ENCODE measurements at places on chromosomes 3 and 15. TPM values are rescaled to one million over a fixed set of nuclear protein-coding genes. Genes with fewer than 3 reads are reported as not detected.

- DNase-seq: no peak
Observed at GRCh38 chr3:115162759-115163158, 15.7 kb upstream of the ZBTB20 start.

DNA sequence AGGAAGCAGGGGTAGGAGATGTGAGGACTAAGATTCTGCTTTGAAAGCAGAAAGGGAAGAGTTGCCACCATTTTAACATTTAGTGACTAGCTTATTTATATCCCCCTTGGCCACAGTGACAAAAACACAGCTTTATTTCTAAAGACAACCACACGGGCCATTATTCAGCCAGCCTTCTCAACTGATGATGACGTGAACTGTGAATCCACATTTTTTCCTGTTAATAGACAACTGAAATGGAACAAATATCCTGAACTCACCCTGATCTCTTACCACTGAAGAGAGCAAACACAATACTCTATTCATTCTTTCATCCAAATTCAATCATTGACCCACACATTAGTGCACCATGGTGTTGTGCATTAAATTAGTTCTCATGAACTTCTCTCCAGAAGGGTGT lies 145.1 kb downstream of the TNIK start:
- DNase-seq: no peak

- no peak for DNase-seq
Observed at GRCh38 chr3:162353414-162353813, 856.8 kb downstream of the OTOL1 start.

- DNase-seq: no peak
Observed at GRCh38 chr3:42743204-42743995, 29.7 kb downstream of the CCDC13 start.

GRCh38 chr15:41584636-41585126 lies 25.7 kb downstream of the TYRO3 start:
- no peak for DNase-seq

DNA sequence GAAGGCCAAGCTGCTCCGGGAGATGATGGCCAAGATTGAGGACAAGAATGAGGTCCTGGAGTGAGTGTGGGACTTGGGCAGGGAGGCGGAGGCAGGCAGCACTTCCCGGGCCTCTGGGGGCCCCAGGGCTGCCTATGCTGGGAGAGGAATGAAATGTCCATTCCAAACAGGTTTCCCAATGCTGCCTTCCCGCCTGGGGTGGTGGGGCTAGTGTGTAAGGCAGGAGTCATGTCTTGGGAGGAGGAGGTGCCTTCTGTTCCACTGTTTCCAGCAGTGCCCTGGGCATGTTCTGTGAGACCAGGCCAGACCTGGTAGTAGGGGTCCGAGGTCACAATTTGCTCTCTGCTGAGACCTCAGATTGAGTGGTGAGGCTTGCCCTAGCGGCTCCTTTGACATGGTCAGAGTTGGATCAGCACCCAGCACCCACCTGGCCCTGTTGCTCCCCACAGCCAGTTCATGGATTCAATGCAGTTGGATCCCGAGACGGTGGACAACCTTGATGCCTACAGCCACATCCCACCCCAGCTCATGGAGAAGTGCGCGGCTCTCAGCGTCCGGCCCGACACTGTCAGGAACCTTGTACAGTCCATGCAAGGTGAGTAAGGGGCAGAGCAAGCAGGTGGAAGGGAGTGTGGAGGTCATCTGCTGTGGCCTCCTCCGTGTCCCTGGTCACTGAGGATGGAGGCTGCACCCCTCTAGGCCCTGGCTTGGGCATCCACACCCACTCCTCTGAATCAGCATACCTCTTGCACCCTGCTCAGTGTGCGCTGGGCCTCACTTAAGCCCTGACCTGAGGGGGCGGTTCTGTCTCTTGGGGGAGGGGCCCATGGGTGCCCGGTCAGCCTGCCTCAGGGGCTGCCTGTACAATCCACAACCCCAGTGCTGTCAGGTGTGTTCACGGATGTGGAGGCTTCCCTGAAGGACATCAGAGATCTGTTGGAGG lies 27.3 kb downstream of the PTPN23 start:
- DNase-seq: no peak

- DNase-seq: no peak
Observed at GRCh38 chr3:78022232-78022631, 982.3 kb downstream of the ROBO2 start.

GRCh38 chr15:52101542-52102323 lies 10.8 kb downstream of the BCL2L10 start:
- no peak for DNase-seq

- no peak for DNase-seq
Observed at GRCh38 chr15:54298396-54298795, 320.2 kb downstream of the UNC13C start.

The CKMT1A gene
- total RNA-seq: not detected

The CTXND1 gene
- total RNA-seq: not detected

The CNTN3 gene
- not detected for total RNA-seq

The C3orf70 gene
- 2.6 TPM for total RNA-seq

The IGSF10 gene
- 0.05 TPM for total RNA-seq

All from dermis blood vessel endothelial cell (primary cell).